WTC11 (cell line): ENCODE measurements at places on chromosomes 12 and 14. TPM values are rescaled to one million over a fixed set of nuclear protein-coding genes. Genes with fewer than 3 reads are reported as not detected.

GRCh38 chr12:27695556-27696292, 523 bp upstream of the REP15 start:
- H3K36me3 ChIP-seq: 0 out of 2 replicates have a peak, but pooled peaks cover 6% of the 10 kb centered on the region
- H3K27me3 ChIP-seq: no peaks in the 10 kb centered on the region
- H3K4me3 ChIP-seq: no peak overlapping the region

AVPR1A gene
- 0.09 to 0.24 TPM (median 0.11 TPM) in 3 replicates for total RNA-seq

DNA sequence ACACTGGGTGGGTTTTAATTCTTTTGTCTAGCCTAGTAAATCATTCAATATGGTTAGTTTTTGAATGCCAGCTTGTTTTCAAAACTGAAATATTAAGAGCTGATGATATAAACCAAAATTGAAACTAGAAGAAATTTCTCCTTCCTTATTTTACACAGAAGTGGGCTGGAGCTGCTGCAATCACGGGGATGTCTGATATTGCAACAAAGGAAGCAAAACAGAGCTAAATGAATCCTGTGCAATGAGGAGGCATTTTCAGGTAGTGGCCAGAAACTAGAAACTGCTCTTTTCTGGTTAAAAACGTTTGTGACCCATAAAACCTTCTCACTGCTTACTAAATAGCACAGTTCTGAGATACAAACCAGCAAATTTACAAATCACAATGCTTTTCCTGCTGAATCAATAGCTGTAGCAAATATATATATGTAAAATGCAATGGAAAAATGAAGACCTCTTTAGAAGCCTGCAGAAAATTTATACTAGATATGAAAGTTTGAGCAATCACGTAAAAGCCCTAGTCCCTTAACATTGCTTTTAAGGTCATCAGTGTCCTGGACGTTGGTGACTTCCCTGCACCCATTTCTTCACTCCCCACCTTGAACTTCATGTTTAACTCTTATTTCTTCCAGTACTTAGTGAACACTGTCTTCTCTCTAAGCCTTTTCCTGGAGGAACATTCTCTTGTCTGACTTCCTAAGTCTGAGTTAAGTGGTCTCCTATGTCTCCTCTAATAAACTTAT, 15.9 kb upstream of the LRRK2 start:
- H3K27ac ChIP-seq: no peak overlapping the region
- H3K4me3 ChIP-seq: no peak overlapping the region
- DNase-seq: no peak
- H3K27me3 ChIP-seq: no peaks in the 10 kb centered on the region; the same call in 1 of the 2 replicates
- H3K36me3 ChIP-seq: peaks cover 19% of the 10 kb centered on the region
- peaks cover 5% of the 10 kb centered on the region for H3K4me1 ChIP-seq

VPS29 gene
- total RNA-seq: 51.2 to 66.3 TPM (median 54.4 TPM) in 3 replicates

NTF3 gene
- total RNA-seq: 1.2 to 1.5 TPM (median 1.3 TPM) in 3 replicates
